Stimulated activated CD4-positive, alpha-beta T cell treated with anti-CD3 and anti-CD28 coated beads, Interleukin-4, amount 100 ng/mL, for 24 hours (primary cell): ENCODE measurements at places on chromosomes 4 and X.

- no peak for DNase-seq
Measured at GRCh38 chr4:103449296-103450023, 251.3 kb upstream of the CENPE start.

DNA sequence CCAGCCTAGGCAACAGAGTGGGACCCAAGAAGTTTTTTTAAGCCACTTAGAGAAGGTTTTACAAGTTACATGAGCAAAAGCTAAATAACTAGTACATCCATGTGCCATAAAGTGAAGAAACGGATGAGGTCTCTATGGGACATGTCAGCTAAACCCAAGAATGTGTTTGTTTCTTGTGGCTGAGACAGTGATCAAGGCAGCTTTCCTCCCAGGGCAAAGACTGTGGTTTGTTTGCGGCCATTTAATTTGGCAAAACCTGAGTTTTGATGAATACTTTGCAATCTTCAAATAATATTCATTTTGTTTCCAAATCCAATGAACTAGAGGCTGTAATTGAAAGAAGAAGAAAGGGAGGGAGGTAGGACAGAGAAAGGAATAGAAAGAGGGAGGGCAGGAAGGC is 44.9 kb upstream of the SLC2A9 start:
- DNase-seq: no peak

DNA sequence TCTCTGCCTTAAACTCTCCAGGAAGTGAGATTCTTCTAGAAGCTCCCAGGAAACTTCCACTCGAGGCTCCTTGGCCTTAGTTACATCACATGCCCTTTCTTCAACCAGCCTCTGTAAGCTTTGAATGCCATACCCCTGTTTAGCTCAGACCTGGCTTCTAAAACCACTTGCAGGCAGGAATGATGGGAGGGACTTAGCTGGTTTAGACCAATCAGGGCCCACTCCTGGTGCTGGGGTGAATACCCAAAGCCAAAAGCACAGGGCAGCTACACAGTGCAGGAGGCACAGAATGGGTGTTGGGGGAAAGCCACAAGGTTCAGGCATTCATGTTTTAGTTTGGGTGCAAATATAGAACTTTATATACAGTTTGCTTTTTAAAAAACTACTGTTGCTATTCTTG is 296.2 kb downstream of the FRMPD4 start:
- no peak for DNase-seq

DNA sequence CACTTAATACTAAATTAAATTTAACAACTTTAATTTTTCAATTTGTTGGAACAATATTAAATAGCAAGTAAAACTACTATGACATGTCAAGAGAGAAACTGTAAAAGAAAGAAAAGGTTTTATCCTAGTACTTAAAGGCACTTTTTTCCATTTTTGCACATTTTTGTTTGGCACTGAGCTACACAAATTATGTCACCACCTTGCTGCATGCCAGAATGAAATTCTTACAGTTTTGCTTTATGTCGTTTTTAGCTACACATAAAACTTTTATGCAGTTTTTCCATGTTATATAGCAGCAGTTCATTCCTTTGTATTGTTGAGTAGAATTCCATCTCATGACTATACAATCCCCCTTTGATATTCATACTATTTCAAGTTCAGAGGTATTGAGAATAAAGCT is 99.1 kb upstream of the RXFP1 start:
- no peak for DNase-seq

DNA sequence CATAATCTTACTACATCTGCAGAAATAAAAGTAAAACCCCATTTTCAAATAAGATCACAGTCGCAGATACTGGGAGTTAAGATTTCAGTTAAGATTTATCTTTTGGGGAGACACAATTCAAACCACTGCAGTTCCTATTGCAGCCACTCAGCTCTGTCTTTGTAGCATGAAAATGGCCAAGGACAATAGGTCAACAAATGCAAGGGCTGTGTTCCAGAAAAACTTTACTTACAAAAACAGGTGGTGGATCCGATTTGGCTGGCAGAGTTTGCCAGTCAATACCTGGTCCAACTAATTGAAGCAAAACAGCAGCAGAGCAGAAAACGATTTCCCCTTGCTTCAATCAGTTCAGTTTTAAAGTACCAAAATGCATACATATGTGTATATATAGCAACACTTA is 77.4 kb downstream of the TENM3 start:
- no peak for DNase-seq

- no peak for DNase-seq
Measured at GRCh38 chr4:58809366-58809765, 1699.2 kb upstream of the IGFBP7 start.
